ENCODE measurements at places on chromosomes 4 and X.

DNA sequence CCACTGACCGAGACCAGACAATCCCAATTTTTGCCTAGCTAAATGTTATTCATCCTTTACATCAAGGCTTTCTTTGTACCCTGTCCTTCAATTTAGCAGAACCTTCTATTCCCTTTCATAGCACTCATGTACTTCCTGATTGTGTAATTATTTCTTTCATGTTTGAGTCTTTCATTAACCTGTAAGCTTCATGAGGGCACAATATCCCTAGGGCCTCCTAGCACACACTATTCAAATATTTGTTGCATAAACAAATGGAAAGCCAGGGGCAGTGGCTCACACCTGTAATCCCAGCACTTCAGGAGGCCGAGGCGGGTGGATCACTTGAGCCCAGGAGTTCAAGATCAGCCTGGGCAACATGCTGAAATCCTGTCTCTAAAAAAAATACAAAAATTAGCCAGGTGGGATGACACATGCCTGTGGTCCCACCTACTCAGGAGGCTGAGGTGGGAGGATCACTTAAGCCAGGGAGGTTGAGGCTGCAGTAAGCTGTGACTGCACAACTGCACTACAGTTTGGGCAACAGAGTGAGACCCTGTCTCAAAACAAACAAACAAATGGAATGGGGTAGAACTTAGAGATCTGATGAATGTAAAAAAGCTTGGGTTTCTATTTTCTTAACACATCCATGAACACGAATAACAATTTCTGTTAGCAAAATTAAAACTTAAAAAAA, 59.0 kb downstream of the SAT1 start:
- no peak for DNase-seq

- no peak for DNase-seq
These were observed 101.2 kb downstream of the MMRN1 start for GRCh38 chr4:89995814-89996213.

DNA sequence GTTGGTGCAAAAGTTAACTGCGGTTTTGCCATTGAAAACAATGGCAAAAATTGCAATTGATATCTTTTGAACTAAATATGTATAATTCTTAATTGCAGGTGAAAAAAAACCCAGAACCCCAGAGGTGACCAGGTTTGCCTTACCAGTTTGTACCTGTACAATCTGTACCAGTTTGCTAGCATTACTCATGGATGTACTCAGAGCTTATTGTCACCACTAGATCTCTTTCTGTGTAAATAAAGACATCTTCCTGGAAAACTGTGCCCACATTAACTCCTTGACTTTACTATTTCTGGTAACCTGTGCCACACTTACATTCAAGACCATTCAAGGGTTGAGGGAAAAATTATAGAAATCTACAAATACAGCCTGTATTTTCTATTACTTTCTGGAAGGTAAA, 139.7 kb downstream of the ELOVL6 start:
- DNase-seq = no peak

DNA sequence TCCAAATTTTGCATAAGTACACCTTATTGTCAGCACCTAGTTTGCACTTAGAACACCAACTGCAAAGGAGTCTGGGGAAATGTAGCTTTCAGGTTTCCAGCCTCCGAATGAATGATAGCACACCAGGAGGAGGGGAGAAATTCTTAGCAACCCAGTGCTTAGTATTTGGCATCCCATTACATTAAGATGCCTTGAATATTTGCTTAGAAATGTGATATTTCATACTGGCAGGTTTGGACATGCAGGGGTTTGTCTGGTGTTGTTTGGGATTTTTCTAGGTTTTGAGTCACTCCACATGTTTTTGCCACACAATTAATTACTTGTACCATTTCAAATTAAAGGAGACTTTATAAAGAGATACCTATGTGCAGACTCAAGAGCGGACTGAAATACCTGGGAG, 60.3 kb upstream of the CAMK2D start:
- DNase-seq = no peak

- no peak for DNase-seq
These were observed 609.2 kb downstream of the SPOCK3 start for GRCh38 chr4:166625018-166625637.

GRCh38 chr4:4385729-4386295, 1.1 kb upstream of the NSG1 start:
- no peak for DNase-seq

GRCh38 chrX:123873956-123874355, 14.1 kb downstream of the XIAP start:
- no peak for DNase-seq

- no peak for DNase-seq
These were observed 177.3 kb downstream of the BANK1 start for GRCh38 chr4:101967697-101968346.

- no peak for DNase-seq
These were observed 155.1 kb downstream of the PPP3CA start for GRCh38 chr4:101192244-101192643.

- no peak for DNase-seq
These were observed 170.6 kb downstream of the TMA16 start for GRCh38 chr4:163665101-163665500.

GRCh38 chr4:114907568-114907967, 205.9 kb downstream of the NDST4 start:
- DNase-seq = no peak

GRCh38 chr4:142883040-142883832, 37.1 kb upstream of the INPP4B start:
- no peak for DNase-seq

DNA sequence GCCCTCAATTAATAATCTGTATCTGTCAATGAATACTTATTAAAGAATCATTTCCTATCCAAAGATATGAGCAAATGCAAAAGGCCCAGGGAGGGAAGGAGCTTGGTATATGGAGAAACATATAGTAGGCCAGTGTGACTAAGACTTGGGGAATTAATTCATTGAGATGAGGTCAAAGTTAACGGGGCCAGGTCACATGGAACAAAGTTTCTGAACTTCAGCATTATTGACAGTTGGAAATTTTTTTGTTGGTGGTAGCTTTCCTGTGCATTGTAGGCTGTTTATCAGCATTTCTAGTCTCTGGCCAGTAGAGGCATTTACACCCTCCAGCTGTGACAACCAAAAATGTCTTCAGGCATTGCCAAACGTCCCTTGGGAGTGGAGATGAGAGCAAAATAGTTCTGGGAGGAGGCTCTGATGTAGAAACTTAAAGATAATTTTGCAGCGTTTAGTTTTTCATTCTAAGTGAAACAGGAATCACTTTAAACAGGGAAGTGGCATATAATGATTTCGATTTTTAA, 202.0 kb downstream of the SLC4A4 start:
- no peak for DNase-seq

DNA sequence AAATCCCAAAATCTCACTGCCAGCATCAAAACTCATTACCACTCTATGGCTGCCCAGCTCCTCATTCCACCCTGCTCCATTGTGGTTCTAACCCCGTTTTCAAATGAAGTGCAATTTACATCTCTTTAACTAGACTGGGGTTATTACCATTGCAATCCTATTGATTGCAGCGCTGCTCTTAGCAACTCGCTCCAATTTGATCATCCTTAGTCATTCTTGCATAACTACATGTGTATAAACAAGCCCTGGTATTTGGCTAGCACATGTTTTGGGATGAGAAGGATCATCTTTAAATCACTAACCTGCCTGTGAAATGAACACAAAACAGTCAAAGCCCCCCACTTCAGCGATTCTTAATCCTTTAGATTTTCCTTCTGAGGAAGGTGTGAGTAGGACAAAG, 340.1 kb upstream of the PPARGC1A start:
- no peak for DNase-seq

GRCh38 chr4:151316645-151317044, 8.8 kb downstream of the SH3D19 start:
- DNase-seq = no peak

GRCh38 chr4:153120235-153120634, 84.0 kb upstream of the TRIM2 start:
- no peak for DNase-seq

DNA sequence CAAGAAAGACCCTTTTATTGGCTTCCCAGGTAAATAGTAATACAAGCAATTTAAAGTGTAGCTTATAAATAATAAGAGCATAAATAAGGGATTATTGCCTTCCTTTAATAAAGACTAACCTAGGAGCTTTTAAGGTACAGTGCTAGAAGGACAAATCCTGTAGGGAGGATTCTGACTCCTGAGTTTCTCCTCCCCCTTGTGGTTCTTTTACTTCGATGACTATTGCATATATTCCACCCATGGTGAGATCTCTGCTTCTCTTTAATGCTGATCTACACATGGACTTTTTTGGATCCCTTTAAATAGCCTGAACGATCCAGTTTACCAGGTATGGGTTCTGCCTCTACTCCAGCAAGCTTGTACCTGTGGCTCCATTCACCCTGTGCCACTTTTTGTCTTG, 2.5 kb downstream of the GALNT7 start:
- DNase-seq = no peak

DNA sequence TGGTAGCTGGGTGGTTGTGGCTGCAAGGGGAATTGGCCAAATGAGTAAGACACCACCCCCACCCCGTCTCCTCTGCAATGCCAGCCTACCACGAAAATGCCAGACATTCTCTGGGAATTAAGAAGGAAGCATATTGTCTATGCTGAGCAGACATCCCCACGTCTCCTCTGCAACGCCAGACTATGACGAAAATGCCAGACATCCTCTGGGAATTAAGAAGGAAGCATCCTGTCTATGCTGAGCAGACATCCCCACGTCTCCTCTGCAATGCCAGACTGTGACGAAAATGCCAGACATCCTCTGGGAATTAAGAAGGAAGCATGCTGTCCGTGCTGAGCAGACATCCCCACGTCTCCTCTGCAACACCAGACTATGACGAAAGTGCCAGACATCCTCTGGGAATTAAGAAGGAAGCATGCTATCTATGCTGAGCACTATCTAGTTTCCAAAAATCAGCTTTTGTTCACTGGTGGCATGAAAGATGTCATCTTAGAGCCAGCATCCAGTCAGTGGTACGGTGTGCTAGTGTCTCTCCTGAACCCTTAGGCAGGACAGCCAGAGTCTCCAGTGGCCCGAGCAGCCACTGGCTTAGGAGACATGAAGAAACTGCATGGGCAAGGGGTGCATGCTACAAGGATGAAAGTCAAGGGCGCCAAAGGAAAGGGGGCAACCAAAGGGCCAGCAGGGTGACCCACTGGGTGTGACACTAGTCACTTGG, 339.8 kb upstream of the FRG1 start:
- no peak for DNase-seq

DNA sequence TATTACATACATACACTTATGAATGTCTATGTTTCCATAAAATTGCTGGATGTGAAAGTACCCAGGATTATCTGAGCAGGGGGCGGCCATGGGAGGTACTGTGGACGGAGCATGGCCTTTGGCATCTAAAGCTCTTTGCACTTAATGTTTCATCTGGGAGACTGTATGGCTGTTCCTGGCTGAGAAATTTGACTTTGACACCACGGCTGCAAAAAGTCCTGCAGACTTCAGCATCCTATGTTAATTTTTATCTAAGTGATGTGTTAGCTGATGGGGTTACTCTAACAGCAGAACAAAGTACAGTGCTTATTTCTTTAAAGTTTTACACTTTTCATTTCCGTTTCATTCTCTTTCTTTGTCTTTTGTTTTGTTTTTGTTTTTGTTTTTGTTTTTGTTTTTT, 139.8 kb upstream of the STX18 start:
- DNase-seq = no peak

DNA sequence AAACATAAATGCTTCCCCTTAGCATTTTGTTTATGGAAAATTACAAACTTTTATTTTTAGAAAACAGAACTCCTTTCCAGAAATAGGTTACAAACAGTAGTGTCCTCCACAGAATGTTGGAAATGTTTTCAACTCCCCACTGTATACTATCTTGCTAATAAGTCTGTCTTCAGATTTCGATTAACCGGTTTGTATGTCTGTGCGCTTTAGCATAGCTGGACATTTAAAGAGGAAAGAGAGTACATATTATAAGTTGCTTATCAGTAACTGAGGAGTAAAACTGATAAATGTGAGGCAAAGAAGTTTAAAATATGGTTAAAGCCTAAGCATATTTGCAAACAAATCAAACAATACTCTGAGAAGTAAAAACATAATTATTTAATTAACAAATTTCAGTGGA, 3.4 kb downstream of the CXCL8 start:
- DNase-seq = no peak

DNA sequence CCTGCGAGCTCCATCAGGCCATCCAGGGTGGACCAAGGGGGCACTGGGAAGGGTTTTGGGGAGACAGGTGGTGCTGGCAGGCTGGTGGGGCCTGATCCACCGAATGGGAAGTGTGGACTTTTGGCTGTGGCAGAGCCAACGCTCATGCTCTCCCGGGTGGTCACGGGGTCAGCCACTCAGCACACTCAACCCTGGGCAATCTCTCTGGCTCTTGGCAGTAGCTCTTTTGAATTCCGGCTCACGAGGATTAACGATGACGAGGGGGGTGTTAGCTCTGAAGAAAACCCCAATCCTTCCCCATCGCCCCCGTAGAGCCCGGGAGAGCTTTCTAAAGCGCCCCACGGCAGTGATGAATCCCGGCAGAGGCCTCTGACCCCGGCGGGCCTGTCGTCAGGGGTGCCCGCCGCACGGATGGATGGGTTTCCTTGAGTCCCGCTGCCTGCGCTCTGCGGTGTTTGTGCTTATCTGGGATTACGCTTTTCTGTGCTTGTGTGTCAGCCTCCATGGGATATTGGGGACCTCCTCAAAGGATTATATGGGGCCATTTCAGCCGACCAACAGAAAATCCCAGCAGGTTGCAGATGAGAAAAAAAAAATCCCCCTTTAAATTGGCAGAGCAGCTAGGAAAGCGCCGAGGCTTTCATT, 156.8 kb upstream of the PSAPL1 start:
- DNase-seq = no peak

GRCh38 chr4:156958276-156959074, 13.1 kb downstream of the PDGFC start:
- DNase-seq = no peak

- no peak for DNase-seq
These were observed 139.1 kb upstream of the PAQR3 start for GRCh38 chr4:79078339-79078738.

GRCh38 chr4:97411356-97411755, 731.9 kb downstream of the STPG2 start:
- DNase-seq = no peak

- no peak for DNase-seq
These were observed 1034.2 kb upstream of the PCDH10 start for GRCh38 chr4:132114885-132115284.

DNA sequence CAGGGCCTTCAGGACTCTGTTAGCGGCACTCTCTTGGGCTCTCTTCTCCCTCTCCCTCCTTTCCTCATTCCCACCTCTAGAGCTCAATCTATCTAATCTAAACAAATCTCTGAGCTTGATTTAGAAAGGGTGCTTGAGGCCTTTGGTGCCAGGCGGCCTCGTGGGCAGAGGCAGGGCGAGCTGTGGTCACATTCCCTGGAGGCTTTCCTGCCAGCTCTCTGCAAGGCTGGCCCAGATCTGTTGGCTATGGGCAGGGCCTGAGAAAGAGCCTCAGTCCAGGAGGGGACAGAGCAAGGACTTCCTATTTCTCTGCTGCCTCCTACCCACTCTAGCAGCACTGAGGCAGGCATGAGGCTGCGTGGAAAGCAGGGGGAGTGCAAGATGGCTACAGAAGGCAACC, 38.6 kb downstream of the PJA1 start:
- DNase-seq = no peak

GRCh38 chr4:112378858-112379257, 81.7 kb downstream of the ALPK1 start:
- no peak for DNase-seq

All from non-pigmented ciliary epithelial cell (primary cell).